LoVo (cell line): ENCODE measurements at places on chromosomes 7 and 10.

DNA sequence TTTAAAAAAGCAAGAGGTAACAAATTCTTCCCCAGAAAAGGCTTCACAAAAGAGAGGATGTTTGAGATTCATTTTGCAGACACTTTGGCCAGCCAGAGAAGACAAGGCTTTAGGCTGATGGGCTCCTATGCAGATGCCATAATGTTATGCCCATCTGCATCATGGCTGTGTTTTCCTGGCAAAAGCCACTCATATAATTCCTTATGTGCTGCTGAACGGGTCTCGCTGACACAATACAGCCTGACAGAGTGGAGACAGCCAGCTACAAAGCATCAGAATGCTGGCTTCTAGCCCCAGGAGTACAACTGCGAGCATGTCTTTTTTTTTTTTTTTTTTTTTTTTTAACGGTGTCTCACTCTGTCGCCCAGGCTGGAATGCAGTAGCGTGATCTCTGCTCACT, 1157.4 kb upstream of the AUTS2 start:
- no peak for DNase-seq

DNA sequence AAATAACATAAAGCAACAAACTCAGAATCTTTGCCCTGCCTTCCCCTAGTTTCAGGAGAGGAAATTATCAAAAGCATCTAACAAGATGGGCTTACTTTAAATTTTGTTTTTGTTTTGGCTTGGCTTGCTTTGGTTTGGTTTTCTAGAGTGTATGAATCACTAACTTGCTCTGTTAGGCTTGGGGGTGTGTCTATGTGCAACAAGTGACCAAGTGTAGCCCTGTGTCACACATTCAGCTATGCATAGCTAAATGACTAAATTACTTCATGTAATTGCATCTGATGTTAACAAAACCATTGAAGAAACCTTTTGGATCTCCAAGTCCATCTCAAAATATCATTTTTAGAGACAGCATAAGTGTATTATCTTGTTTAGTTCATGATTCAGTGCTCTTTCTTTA, 251.0 kb downstream of the TFEC start:
- DNase-seq, result no peak

- DNase-seq, result no peak
Measured at GRCh38 chr10:105278439-105278838, 637.3 kb downstream of the SORCS3 start.

DNA sequence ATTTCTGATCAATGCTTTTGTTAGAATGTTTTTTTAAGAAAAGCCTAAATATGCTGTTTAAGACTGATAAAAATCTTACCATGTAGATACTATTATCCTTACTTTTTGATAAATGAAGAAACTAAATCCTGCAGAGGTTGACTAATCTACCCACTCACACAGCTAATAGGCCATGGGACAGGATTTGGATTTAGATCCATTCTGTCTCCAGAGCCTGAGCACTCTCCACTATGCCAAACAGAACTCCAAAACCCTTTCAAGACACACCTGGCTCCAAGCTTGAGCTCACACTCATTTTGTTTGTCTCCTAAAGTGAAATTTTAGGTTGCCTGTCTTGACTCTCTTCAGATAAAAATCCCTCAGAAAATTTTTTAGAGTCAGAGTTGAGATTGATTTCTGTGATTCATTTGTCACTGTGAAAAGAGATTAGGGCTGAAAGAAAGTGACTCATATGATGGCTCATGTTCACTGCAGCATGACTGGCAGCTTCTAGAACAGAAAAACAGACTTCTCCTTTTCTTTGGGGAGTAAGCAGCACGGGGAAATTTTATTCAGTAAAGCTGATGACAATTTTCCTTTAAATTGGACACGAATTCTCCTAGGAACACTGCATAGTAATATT, 132.3 kb upstream of the POT1 start:
- no peak for DNase-seq

GRCh38 chr10:107971411-107971810, 806.9 kb upstream of the SORCS1 start:
- no peak for DNase-seq

- no peak for DNase-seq
Measured at GRCh38 chr7:91596287-91596686, 284.2 kb downstream of the MTERF1 start.

DNA sequence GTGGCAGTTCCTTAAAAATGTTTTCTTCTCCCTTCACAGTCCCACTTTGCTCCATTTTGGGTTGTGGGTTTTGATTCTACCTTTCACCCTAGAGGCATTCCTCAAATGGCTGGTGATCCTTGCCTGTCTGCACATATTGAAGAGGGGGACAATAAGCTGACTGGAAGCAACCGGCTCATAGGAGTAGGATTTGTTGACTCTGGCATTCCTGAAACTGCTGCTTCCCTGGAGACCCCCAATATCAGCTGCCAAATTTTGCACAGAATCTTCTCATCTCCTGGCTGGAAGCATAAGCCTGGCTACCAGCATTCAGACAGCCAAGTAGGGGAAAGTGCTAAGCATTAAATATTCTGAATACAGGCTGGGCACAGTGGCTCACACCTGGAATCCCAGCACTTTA, 53.7 kb downstream of the KIF5B start:
- no peak for DNase-seq

DNA sequence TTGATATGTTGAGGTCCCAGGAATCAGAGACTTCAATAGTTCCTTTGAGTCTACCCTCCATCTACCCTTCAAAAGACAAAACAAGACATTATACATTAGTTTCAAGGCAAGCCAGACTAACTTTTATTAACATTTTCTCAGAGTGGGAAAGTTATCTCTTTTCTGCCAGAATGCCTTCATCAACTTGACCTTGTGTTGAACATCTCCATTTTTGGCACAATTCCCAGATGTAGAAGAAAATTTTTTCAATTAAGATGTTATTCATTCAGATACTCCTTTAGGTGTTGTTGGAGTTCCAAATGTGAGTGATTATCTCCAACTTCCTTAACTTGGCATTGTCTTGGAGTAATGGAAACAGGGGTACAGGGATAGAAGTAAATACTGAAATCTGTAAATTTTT, 59.1 kb downstream of the NRF1 start:
- no peak for DNase-seq

GRCh38 chr7:120185940-120186682, 86.9 kb upstream of the KCND2 start:
- DNase-seq, result no peak

- DNase-seq, result no peak
Measured at GRCh38 chr10:46310143-46310514, 23.3 kb downstream of the ANTXRL start.

DNA sequence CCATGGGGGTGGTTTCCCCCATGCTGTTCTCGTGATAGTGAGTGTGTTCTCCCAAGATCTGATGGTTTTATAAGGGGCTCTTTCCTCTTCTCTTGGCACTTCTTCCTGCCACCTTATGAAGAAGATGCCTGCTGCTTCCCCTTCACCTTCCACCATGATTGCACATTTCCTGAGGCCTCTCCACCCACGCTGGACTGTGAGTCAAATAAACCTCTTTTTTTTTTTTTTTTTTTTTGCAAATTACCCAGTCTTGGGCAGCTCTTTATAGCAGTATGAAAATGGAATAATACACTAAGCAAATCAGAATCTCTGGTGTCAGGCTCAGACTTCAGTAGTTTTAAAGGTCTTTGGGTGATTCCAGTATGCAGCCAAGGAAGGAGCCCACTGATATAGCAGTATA, 28.2 kb downstream of the TAS2R41 start:
- no peak for DNase-seq

DNA sequence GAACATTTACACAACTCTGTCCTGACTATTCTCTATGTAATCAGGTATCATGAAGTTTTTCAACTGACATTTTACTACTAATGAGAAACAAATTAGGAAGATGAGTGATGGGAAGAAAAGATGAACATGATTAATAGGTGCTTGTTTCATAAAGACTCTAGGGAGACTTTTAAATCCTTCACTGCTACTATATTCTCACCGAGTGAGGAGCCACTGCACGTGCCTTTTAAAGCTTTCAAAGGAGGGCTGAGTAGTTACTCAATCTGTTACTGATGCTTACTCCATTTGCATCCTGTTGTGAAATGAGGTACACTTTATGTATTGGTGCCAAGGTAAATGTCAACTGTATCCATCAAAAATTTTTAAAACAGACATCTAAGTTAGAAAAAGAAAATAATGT, 1.3 kb upstream of the COMMD3 start:
- DNase-seq, result no peak

DNA sequence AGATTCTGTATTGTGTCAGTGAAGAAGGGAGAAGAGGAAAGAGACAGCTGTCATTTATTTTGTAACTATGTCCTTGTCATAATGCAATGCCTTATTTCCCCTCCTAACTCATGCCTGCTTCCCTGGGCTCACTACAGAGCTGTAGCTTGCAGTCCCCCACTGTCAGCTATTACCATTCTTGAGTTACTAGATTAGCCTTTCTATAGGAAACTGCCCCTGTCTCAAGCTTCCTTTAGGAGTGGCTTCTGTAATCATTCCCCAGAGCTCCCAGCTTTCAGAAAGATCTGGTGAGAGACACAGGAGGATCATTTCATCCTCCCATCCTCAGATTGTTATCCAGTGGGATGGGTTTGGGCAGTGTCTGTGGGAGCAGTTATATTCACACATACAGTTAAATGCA, 32.4 kb upstream of the SMKR1 start:
- DNase-seq, result no peak

DNA sequence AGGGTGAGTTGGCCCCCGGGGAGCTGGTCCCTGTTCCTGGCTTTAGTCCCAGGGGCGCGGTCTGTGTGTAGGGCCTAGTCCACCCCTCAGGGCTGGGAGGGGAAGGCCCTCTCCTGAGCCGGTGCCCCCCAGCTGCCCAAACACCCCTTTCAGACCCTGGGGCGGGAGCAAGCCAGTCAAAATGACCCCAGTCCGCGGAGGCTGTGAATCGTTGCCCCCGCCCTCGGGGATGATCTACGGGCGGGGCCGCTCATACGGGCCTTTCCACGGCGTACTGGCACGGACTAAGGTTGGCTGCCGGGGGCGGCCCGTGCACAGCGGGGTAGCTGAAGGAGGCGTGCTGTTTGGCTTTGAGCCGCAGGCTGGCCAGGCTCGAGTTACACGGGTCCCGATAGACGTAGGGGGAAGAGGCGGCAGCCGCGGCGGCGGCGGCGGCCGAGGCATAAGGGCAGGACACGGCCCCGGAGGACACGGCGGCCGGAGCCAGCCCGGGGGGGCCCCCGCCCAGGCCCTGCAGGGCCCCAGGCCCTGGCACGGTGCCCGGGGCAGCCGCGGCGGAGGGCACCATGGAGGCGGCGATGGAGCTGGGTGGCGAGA, 4.3 kb downstream of the ELOVL3 start:
- peak; percentile 45 for DNase-seq

DNA sequence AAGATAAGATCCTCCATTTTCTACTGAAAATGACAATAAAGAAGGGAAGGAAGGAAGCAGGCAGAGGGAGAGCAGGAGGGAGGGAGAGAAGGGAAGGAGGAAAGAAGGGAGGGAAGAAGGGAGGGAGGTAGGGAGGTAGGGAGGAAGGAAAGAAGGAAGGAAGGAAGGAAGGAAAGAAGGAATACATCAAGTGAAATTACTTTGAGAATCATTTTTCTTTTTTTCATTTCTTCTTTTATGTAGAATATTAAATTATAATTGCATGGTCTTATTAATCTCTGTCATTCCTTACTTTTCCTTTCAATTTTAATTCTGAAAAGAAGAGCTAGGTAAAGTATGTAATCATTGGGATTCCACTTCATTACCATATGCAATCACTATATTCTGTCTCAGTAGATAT, 97.8 kb downstream of the PLXDC2 start:
- no peak for DNase-seq

DNA sequence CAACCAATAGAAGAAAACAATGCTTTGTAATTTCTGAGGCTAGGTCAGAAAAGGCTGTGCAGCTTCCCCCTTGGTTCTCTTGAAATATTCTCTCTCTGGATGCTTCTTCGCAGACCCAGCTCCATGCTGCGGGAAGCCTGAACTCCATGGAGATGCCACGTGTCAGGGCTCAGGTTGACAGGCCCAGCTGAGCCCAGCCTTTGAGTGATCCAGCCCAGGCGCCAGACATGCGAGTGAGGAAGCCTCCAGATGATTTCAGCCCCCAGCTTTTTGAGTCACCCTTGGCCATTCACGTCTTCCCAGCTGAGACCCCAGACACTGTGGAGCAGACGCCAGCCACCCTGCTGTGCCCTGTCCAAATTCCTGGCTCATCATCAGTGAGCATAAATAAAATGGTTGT, 378.4 kb upstream of the NRP1 start:
- DNase-seq, result no peak
